Activated CD4-positive, alpha-beta T cell treated with anti-CD3 and anti-CD28 coated beads, Interleukin-2, amount 10 ng/mL, durations not matched to agents 24 days and 14 days (primary cell): ENCODE measurements at places on chromosomes 5 and 9.

GRCh38 chr5:150134198-150134588, 21.5 kb downstream of the PDGFRB start:
- DNase-seq = no peak

DNA sequence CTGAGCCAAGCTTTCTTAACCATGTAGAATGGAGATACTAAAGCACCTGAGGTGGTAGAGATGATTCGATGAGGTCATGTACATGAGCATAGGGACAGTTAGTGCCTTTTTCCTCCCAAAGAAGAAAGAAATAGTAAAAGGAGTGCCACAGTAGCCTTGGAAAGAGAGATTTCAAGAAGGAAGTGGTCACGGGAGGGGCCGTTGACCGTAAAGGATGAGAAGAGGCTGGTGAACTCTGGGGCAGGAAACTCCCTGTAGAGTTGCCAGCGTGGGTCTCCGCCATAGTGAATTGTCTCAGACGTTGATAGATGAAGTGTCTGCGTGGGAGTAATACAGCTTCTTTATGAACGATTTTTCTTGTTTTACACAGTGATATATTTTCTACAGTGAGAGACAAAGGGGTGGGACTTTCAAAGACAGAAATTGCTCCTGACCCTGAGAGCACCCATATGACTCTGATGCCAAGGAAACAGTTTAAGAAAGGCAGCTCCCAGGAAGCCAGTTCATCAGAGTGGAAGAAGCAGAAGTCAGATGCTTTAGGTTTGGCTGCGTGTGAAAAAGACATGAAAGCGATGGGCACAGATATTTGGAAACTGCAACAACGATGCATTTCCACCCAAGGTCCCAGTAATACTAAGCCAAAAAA, 41.3 kb downstream of the UGCG start:
- peak; percentile 84 for DNase-seq

GRCh38 chr5:111681414-111682120, 75.4 kb downstream of the NREP start:
- no peak for DNase-seq

- DNase-seq = no peak
These were observed 715.3 kb upstream of the WWC1 start for GRCh38 chr5:167576126-167576525.

DNA sequence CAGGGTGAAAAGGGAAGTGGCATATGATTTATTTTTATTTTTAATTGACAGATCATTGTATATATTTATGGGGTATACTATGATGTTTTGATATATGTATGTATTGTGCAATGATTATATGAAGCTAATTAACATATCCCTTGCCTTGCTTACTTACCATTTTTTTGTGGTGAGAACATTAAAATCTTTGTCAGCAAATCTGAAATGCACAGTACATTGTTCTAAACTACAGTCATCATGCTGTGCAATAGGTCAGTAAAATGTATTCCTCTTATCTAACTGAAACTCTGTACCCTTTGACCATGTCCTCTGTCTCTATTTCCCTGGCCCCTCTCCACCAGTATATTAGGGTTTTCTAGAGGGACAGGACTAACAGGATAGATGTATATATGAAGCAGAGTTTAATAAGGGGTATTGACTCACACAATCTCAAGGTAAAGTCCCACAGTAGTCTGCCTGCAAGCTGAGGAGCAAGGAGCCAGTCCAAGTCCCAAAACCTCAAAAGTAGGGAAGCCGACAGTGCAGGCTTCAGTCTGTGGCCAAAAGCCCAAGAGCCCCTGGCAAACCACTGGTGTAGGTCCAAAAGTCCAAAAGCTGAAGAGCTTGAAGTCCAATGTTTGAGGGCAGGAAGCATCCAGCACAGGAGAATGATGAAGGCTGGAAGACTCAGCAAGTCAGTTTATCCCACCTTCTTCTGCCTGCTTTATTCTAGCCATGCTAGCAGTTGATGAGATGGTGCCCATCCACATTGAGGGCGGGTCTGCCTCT, 122.2 kb upstream of the FBXL7 start:
- DNase-seq = no peak

DNA sequence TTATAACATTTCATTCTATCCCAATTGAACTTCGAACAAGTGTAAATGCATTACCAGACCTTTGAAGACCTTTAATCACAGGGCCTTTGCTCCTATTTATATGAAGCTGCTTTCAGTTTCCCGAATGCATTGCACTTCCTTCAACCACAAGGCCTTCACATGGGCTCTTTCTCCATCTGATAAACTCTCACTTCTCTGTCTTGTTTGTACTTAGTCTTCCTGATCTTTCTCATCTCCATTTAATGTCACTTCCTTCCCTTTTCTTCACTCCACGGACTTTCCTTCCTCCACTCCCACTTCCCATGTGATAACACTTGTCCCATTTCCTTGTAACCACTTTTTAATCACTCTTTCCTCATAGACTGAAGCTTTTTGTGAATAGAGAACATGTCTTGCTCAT, 74.3 kb upstream of the TNC start:
- DNase-seq = no peak

DNA sequence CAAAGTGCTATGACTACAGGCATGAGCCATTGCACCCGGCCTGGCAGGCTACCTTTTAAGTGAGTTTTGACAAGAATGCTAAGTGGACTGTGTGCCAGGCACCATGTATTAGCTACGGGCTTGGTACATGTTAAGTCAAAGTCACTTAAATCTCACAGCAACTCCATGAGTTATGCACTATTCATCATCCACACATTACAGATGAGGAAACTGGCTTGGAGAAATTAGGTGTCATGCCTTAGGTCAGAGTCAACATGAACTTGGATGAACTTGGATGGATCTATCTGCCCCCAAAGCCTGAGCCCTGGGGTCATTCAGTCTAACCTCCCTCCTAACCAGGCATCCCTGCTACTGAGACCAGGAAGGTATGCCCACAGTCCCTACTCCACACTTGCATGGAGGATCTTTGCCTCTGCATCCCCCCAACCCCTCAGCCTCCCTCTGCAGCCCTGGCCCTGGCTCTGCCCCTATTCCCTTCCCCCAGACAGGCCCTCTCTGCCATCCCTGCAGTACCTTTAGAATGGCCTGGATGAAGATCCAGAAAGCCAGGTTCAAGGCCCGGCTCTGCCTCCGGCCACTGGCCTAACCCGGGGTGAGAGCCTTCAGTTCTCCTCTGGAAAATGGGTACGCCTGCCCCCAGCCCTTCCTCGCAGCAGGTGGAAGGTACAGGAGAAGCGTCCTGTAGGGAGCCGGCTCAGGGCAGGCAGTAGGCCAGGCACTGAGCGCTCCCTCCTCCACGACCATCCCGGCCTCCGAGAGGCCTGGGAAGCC, 685 bp upstream of the ADGRD2 start:
- no peak for DNase-seq

GRCh38 chr5:180636403-180637075, 12.9 kb downstream of the FLT4 start:
- no peak for DNase-seq

- peak; percentile 7 for DNase-seq
These were observed 45.7 kb upstream of the IRX2 start for GRCh38 chr5:2797160-2797559.
